ENCODE measurements at places on chromosomes 6 and 20.

- no peak for DNase-seq
These were observed 188.1 kb upstream of the CEP162 start for GRCh38 chr6:84415517-84415916.

GRCh38 chr20:38220587-38221118, 39.9 kb downstream of the KIAA1755 start:
- DNase-seq: no peak

DNA sequence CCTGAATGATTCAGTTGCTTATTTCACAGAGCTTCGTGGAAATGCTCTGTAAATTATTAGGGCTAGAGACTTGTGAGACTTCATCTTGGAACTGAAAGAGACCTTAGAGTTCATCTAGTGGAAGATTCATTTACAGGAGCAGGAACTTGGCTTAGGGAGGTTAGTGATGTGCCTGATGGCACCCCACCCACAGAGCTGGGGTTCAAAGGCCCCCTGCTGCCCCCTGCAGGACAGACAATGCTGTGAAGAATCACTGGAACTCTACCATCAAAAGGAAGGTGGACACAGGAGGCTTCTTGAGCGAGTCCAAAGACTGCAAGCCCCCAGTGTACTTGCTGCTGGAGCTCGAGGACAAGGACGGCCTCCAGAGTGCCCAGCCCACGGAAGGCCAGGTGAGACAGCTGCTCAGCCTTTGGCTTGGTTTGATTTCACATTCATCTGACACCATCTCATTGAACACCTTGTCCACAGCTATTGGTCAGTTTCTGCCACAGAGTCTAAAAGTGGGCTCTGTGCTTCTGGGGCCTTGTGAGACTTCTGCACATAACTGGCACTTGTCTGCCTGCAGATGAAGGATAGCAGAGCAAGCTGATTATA, 25.1 kb downstream of the MYBL2 start:
- no peak for DNase-seq

DNA sequence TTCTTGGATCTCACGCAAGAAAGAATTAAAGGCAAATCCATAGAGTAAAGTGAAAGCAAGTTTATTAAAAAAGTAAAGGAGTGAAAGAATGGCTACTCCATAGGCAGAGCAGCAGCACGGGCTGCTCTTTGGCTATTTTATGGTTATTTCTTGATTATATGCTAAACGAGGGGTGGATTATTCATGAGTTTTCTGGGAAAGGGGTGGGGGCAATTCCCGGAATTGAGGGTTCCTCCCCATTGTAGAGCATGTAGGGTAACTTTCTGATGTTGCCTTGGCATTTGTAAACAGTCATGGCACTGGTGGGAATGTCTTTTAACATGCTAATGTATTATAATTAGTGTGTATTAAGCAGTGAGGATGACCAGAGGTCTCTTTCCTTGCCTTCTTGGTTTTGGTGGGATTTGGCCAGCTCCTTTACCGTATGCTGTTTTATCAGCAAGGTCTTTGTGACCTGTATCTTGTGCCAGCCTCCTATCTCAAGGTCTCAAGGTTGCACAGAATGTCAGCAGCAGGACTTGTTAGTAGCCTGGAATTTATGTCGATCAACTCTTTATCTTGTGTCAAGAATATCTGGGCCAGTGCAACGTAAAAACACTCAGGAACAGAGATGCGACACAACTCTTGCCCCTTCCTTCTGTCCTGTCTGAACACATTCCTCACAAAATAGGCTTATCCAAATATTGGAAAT, 931.4 kb downstream of the QKI start:
- DNase-seq: no peak

DNA sequence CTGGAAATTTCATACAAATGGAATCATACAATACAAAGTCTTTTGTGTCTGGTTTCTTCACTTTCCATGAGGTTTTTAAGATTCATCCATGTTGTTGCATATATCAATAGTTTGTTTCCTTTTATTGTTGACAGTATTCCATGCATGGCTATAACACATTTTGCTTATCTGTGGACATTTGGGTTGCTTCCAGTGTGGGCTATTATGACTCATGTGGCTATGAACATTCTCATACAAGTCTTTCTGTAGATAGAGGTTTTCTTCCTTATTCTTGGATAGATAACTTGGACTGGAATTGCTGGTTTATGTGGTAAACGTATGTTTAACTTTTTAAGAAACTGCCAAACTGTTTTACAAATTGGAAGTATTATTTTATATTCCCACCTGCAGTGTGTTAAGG, 30.0 kb upstream of the KIF6 start:
- DNase-seq: no peak

All from hindlimb muscle (tissue), 1 donor.